ENCODE measurements at places on chromosomes 3 and 15.

GRCh38 chr15:51629612-51630011 lies 7.0 kb upstream of the DMXL2 start:
- peak; percentile 32 for DNase-seq

DNA sequence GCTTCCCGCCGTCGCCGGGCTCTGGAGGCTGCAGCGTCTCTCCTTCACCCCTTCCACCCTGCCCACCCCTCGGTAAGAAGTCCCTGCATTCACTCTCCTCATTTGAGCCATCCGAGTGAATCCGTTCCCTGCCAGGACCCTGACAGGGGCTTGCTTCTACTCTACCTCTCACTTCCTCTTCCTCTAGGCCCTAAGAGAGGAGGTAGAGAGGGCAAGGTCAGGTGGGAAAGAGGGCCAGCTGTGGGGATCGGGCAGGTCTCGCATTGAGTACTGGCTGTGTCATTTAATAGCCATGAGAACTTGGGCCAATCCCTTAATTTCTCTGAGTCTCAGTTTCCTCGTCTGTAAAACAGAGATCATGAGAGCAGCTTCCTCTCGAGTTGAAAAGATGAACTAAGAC lies 283.6 kb downstream of the UACA start:
- DNase-seq, result no peak

- no peak for DNase-seq
These were observed 116.3 kb downstream of the CLSTN2 start for GRCh38 chr3:140051019-140051957.

- DNase-seq, result peak; percentile 72
These were observed 4.6 kb upstream of the P2RY14 start for GRCh38 chr3:151282921-151283320.

GRCh38 chr15:25426896-25427610 lies 11.8 kb downstream of the UBE3A start:
- DNase-seq, result no peak

DNA sequence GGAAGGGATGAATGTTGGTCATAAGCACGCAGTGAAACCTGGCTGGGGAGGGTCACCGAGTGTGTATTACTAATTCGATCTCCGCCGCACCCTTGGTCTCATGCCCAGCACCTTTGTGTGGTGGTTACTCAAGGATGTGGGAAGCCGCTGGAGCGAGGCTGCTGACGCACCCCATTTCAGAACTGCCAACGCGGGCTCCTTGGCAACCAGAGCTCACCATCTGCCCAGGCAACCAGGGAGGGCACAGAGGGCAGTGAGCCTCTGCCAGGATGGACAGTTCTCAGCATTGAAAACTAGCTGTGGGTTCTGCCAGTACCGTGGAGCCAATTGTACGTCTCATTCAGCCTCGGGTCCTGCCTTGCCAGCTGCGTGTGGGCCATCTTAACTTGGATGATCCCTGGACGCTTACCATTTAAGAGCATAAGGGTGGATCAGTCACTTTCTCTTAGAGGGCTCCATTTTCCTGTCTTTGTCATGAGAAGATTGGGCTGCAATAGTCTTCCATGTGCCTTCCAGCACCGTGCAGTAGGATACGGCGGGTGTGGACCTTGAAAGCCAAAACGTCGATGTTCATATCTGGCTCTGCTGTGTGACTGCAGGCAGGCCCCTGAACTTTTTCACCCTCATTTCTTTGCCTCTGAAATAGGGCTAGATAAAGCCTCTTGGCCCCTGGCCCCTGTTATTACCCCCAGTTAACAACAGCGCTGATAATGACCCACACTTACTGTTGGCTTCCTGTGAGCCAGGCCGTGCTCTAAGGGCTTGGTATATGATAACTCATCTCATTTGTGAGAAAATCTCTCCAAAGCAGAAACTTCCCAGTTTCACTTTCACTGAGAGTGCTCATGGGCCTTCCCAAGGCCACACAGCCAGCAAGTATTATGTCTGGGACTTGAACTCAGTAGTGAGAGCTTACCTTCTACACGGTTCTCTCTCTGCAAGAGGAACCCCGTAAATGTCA lies 238.8 kb downstream of the OPA1 start:
- peak; percentile 7 for DNase-seq

- no peak for DNase-seq
These were observed 38.6 kb downstream of the PIK3R4 start for GRCh38 chr3:130707902-130708601.

- no peak for DNase-seq
These were observed 11.1 kb upstream of the TMC3 start for GRCh38 chr15:81384891-81385720.

- DNase-seq, result no peak
These were observed 5.8 kb downstream of the HSPBAP1 start for GRCh38 chr3:122787872-122788271.

- DNase-seq, result peak; percentile 66
These were observed 41.8 kb downstream of the IFT122 start for GRCh38 chr3:129481766-129482332.

- DNase-seq, result no peak
These were observed 78.0 kb upstream of the TNFSF10 start for GRCh38 chr3:172601066-172601832.

- DNase-seq, result no peak
These were observed 28.4 kb upstream of the PARL start for GRCh38 chr3:183912895-183913579.

DNA sequence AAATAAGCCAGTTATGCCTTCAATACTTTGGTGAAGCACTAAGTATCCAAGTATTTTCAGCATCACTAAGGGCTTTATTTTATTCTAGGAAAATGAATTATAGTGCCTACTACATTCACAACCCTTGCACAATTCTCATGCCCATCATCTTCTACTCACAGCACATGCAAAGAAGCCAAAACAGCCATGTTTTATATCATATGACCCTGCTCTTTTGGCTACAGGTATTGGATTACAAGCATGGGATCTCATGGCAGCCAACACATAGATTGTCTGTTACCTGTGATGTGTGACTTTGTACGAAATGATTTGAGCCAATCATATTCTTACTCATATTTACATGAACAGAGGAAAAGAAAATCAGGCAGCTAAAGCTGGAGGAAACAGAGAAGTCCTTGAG lies 38.6 kb downstream of the STT3B start:
- no peak for DNase-seq

DNA sequence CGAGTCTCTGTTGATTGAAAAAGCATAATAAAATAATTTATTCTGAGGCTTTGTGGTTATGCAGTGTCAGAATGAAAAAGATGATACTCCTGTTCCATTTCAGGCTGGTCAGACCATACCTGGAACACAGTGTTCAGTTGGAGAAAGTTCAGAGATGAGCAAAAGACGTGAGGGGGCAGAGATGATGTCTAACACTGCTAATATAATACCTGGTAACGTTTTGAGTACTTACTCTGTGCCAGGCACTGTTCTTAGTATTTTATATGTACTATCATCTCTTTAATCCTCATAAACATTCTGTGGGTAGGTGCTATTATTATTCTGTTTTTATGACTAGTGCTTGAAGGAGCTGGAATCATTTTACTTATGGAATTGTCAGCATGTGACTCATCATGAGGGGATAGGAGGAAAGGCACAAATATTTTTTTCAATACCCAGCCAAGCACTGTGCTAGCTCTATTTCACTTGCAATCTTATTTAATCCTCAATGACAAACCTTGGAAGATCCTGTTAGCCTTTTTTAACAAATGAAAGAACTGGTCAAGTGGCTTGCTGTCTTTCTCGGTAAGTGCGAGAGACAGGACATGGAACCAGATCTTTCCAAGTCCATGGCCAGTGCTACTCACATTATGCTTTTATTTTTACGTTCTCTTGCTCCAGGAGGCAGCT lies 31.8 kb downstream of the IQGAP1 start:
- DNase-seq, result no peak

DNA sequence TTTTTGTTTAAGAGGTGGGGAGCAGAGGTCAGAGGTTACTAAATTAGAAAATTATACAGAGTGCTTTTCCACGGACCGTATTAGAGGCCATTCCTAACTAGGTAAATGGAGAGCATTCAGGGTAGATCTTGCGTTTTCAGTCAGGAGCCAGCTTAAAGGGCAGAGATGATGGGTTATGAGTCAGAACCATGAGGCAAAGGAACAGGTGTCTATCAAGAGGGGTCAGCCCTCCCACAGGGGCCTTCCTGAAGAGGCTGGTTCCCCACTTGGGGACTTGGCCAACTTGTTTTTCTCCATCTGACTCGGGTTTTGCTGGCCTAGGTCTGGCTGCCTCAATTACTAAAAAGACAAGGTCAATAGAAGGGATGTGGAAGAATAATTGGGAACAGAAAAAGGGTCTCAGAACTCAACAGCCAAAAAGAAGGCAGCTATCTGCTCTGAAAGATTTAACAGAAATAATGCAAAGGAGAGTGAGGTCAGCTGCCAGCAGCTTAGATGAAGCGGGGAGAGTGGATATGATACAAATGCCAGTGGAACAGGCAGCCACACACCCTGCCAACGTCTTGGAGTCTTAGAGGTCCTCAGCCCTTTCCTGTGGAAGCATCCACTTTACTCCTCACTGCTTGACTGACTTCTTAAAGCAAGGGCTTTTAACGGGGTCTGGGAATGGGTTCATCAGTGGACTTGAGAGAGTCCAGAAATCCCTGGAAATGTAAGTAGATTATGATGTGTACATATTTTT lies 17.6 kb downstream of the MTMR14 start:
- DNase-seq, result no peak

- DNase-seq, result no peak
These were observed 40.5 kb downstream of the RAB11A start for GRCh38 chr15:65909831-65910230.

- DNase-seq, result peak; percentile 37
These were observed 32.5 kb downstream of the RFTN1 start for GRCh38 chr3:16480861-16481545.

GRCh38 chr15:57445872-57446271 lies 69.6 kb downstream of the CGNL1 start:
- DNase-seq, result no peak

DNA sequence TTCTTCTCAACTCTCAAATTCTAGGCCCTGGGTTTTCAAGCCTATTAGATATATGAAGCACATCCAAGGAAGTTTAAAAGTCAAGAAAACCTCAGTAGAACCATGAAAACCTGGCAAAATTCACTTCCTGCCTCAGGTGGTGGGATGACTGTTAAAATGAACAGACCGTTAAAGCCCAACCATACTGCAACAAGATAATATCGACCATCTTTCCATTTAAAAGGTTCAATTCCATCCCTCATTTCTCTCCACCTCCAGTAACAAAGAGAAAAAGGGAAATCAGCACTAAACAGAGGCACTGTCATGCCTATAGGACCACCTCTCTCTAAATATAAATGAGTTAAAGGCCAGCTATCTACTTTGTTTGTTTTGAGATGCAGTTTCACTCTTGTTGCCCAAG lies 31.2 kb downstream of the EDC3 start:
- DNase-seq, result no peak

DNA sequence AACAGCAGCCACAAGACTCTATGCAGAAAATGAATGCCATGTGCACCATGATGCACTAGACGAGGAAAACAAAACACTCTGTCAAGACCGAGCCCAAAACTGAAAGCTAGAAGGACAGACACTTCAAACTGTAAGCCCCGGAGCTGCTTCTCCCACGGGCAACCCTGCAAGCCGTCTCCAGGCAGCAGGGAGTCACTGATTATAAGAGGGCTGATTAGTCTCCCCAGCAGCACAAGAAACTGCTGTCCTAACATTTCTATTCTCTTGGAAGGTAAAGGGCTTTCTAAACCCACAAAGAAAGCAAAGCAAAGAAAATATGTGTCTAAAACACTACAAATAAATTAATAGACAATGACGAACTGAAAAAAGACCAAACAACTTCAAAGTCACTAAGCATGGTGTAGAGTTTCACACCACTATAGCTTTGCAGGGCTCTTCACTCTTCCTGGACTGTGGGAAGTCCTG lies 15.5 kb downstream of the TBC1D2B start:
- peak; percentile 63 for DNase-seq

DNA sequence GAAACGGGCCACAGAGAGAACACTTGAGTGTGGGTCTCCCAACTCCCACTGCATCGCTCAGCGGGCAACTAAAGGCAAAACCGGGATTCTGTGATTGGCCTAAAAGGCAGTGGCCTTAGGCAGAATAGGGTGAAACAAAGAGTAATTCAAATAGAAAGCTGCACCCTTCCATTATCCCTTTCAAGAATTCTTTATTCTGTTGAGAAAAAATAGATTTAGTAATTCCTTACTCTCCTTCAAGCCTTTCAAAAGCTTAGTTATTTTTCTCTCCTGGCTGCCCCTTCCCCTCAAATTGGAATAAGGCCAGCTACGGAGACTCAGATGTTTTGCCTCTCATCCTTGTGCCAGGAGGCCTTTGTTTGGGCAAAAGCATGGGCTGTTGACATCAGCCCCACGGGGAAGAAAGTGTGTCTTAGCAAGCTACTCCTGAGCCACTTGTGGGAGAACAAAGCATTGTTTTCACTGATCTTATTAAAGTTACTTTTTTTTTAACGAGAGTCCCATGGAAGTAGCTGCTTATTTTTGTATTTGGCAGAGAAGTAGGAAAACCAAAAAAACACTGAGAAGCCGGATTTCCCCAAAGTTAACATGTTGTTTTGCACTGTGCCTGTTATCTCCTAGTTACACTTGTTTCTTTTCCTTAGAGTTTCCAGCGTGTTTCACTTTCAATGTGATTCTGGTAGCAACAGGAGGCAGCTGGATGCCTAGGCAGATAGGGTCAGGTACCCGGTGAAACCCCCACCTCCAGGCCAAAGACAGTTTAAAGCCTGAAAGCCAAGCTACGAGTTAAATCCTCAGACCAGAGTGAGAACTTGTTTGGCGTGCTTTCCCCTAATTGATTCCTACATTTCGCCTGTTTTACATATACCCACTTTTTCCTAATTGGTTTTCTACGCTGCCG lies 2.2 kb downstream of the ST6GAL1 start:
- no peak for DNase-seq

DNA sequence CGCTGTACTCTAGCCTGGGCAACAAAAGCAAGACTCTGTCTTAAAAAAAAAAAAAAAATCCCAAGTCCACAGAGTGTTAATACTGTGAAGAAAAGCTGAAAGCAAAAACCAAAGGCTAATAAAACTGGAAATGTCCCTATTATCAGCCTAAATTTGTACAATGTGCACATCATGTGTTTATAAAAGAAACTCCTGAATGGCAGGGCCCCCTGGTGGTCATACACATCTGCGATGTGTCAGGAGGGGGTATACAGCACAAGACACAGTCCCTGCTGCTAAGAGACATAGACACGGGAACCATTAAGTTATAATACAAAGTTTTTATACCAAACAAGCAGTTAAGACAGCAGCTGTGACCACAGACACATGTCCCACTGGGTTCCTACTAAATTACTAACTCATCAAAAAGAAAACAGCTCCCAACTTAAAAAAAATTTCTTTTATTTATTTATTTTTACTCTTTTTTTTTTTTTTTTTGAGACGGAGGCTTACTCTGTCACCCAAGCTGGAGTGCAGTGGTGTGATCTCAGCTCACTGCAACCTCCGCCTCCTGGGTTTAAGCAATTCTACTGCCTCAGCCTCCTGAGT lies 31.0 kb downstream of the IDH2 start:
- DNase-seq, result peak; percentile 83

DNA sequence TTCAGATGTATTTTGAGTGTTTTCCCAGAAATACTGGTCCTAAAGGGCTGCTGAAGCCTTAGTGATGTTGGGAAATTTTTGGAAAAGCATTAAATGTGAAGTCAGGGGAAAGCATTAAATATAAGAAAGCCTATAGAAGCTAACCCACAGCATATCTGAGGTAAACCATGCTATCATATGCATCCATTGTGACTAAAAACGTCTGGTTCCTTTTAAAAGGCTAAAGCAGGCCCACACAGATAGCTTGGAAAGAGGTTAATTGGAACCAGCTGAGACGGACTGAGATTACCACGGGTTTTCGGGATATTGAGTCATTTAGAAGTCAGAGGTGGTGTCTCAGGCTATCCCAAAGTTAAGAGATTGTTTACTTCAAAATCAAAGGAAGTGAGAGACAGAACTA lies 78.2 kb downstream of the CYP19A1 start:
- DNase-seq, result no peak

- no peak for DNase-seq
These were observed 409.5 kb upstream of the AZI2 start for GRCh38 chr3:28758115-28758514.

All from CD4-positive, alpha-beta T cell treated with Interleukin-21 for 1 hour (primary cell).